Ammon's horn (tissue), 1 donor: ENCODE measurements at places on chromosomes 2 and 18.
A peak's percentile ranks its signal among the peaks of the same experiment; 100 is the strongest.

- no peak for DNase-seq
Observed at GRCh38 chr2:49367003-49367402, 212.7 kb upstream of the FSHR start.

- no peak for DNase-seq
Observed at GRCh38 chr2:203719456-203720410, 13.3 kb downstream of the CD28 start.

DNA sequence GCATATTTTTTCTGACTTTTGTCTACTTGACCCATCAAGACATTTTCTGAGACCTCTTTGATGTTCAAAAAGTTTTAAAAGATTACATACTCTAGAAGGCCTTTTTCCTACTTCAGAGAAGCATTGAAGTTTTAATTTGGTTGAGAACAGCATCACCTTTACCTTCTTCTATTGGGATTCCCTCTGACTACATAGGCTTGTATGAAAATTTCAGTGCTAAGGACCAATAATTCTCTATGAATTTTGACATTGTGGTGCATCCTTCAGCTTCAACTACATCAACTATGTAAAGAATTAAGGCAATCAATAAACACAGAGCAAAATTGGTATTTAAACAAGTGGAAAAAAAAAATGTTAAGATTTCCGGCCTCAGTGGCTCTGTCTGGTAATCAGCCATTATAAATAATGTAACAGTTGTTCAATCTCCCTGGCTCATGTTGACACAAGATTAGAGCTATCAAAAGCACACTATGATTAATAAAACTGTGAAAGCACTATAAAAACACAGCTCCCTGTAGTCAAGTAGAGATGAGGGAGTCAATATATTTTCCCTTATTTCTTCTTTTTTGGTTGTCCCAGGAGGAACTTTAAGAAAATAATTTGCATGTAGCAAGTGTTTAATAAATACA lies 627.0 kb upstream of the SYT4 start:
- no peak for DNase-seq

DNA sequence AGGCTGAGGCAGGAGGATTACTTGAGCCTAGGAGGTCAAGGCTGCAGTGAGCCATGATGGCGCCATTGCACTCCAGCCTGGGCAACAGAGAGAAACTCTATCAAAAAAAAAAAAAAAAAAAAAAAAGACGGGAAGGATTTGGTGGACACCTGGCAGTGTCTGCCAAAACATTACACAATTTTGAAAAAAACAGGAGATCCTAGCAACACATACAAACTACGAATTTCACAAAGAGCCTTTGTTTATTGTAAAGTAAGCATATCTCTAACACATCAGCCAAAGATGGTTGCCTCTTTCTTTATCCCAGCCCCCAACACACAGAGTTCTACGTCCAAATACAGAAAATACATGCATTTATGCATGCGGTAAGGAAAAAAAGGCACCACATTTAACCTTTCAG lies 7.6 kb downstream of the GPR45 start:
- DNase-seq = no peak

GRCh38 chr2:95165030-95165370 lies 609 bp upstream of the ZNF2 start:
- no peak for DNase-seq

GRCh38 chr2:96247009-96247408 lies 18.8 kb downstream of the TMEM127 start:
- no peak for DNase-seq

- no peak for DNase-seq
Observed at GRCh38 chr2:151049746-151050145, 211.9 kb downstream of the RBM43 start.

DNA sequence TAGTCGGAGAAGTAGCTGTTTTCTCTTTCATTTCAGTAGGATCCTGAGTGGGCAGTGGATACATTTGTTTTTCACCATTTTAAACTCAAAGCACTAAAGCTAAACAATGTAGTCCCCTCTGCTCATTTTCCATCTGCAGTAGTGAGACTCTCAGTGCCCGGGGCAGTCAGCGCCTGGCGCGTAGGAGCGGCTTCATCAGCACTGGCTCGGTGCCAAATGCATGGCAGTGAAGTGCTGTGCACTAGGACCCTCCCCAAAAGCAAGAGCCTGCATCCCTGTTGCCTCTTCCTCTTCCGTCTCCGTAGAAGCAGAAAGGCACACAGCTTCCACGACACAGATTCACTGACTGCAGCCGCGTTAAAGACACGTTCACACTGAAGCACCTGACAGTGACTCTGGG lies 19.0 kb upstream of the ESPNL start:
- DNase-seq = peak; percentile 30

- DNase-seq = no peak
Observed at GRCh38 chr2:120237491-120237902, 14.3 kb upstream of the TMEM185B start.

GRCh38 chr2:10982931-10983701 lies 71.4 kb downstream of the KCNF1 start:
- peak; percentile 40 for DNase-seq
